ENCODE measurements at places on chromosomes 5 and 9. TPM values are rescaled to one million over a fixed set of nuclear protein-coding genes. Genes with fewer than 3 reads are reported as not detected.
A peak's percentile ranks its signal among the peaks of the same experiment; 100 is the strongest.

The SLC46A2 gene
- not detected for total RNA-seq

The PCDHA12 gene
- 0.50 TPM for total RNA-seq

The PSD2 gene
- total RNA-seq, result 0.17 TPM

The MZB1 gene
- total RNA-seq, result not detected

The TMEM8B gene
- 3.0 TPM for total RNA-seq

The HK3 gene
- total RNA-seq, result under 0.01 TPM

The DNM1 gene
- 30.4 TPM for total RNA-seq

The TAS2R1 gene
- total RNA-seq, result not detected

The PROB1 gene
- 0.77 TPM for total RNA-seq

The BSPRY gene
- total RNA-seq, result not detected

The ANKRD18A gene
- total RNA-seq, result not detected

The PCDHGA10 gene
- total RNA-seq, result 10.2 TPM

The POU4F3 gene
- total RNA-seq, result not detected

DNA sequence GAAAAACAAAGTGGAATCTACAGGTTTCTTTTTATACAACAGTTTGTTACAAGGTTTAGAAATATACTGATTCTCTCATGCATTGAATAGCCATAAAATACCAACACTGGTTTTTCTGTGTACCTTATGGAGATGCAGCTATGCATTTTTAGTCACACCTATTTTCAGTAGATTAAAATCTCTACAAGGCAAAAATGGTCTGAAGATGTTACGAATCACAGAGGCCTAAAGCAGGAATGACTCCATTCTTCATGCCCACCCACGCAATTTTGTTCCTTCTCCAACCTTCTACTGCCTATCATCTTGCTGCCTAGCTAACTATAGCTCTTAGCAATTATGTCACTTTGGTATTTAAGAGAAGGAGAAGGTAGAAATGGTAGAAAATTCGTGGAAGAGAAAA is 9.9 kb downstream of the PLK2 start:
- H3K27ac ChIP-seq, result no peak overlapping the region
- peak; percentile 47 for DNase-seq
- no peaks in the 10 kb centered on the region for H3K4me1 ChIP-seq

DNA sequence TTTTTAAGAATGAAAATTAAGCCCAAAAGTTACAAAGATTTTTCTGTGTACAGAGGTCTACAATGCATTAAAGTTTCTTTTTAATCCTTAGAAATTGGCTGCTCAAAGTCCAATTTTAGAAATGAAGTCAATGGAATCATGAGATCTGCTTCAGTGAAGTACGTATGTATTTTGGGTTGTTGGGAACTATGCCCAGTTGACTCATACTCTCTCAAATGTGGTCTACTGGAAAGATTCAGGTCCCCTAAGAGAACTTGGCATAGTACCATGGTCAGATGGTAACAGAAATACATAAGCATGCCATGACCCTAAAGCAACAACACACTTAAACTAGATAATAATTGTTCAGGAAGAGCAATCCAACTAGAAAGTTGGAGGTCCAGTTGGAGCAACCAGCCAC is 23.0 kb downstream of the FBLL1 start:
- H3K27me3 ChIP-seq, result no peaks in the 10 kb centered on the region
- peak overlapping the region; percentile 17 for H3K27ac ChIP-seq
- DNase-seq, result peak; percentile 96
- H3K4me1 ChIP-seq, result peaks cover 3% of the 10 kb centered on the region
- no peaks in the 10 kb centered on the region for H3K36me3 ChIP-seq
- H3K4me3 ChIP-seq, result no peak overlapping the region

DNA sequence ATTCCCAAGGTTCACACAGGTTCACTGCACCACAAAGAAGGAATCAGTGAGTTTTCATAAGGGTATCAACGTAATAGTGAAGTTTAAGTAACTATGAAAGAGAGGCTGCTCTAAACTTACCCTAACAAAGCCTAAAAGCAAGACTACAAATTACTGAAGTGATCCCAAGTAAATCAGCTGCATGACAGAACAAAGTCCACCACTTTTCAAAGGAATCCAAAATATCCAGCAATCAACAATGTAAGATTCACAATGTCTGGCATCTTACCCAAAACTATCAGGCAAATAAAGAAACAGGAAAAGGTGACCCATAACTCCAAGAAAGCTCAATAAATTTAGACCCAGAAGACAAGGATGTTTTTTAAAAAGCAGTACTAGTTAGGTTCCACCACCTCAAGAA is 70.1 kb downstream of the GNAQ start:
- peaks cover 2% of the 10 kb centered on the region for H3K4me1 ChIP-seq
- H3K27me3 ChIP-seq, result no peaks in the 10 kb centered on the region
- no peaks in the 10 kb centered on the region for H3K36me3 ChIP-seq
- DNase-seq, result no peak

DNA sequence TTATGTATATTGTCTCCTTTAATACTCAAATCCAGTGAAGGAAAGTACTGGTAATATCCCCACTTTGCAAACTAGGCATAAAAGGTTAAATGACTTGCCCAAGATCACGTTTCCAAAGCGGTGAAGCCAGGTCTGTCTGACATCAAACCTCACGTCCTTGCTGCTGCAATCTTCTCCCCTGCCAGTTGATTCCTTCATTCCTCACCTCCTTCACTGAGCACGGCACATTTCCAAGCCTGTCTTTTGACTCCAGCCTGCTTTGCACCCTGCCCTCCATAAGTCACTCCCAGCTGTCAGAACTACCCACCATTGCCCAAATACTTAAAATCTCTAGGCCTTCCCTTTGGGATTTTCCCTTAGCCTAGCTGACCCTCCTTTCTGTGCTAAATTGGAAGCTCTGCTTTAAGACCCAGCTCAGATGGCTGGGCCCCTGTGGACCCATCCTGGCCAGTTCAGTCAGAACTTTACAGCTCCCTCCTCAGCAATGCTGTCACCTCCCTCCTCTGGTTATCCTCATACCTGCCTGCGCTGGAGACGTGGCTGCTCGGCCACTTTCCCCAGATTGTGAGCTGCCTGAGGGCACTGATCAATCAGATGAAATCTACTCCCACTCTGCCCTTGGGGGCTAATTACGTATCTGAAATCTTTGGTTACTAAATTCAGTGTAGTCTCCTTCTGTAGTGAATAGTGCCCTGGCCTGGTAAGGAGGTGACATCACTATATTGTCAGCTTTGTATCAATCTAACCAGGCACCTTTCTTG is 51.2 kb downstream of the SLC36A1 start:
- no peaks in the 10 kb centered on the region for H3K36me3 ChIP-seq
- DNase-seq, result no peak
- no peak overlapping the region for H3K4me3 ChIP-seq
- no peaks in the 10 kb centered on the region for H3K27me3 ChIP-seq
- H3K27ac ChIP-seq, result no peak overlapping the region

- H3K4me3 ChIP-seq, result no peak overlapping the region
- H3K27ac ChIP-seq, result no peak overlapping the region
- no peaks in the 10 kb centered on the region for H3K4me1 ChIP-seq
- no peaks in the 10 kb centered on the region for H3K36me3 ChIP-seq
- DNase-seq, result peak; percentile 40
- peaks cover 16% of the 10 kb centered on the region for H3K27me3 ChIP-seq
Observed at GRCh38 chr9:90943341-90943740, 141.7 kb downstream of the SYK start.

GRCh38 chr5:151159649-151160373 is 2.2 kb upstream of the ANXA6 start:
- no peaks in the 10 kb centered on the region for H3K36me3 ChIP-seq
- peaks cover 5% of the 10 kb centered on the region for H3K4me1 ChIP-seq
- H3K4me3 ChIP-seq, result no peak overlapping the region
- DNase-seq, result no peak
- no peaks in the 10 kb centered on the region for H3K27me3 ChIP-seq
- no peak overlapping the region for H3K27ac ChIP-seq

GRCh38 chr5:10797261-10797660 is 36.2 kb upstream of the DAP start:
- H3K36me3 ChIP-seq, result no peaks in the 10 kb centered on the region
- no peak for DNase-seq
- no peak overlapping the region for H3K4me3 ChIP-seq
- H3K4me1 ChIP-seq, result no peaks in the 10 kb centered on the region
- no peak overlapping the region for H3K27ac ChIP-seq

DNA sequence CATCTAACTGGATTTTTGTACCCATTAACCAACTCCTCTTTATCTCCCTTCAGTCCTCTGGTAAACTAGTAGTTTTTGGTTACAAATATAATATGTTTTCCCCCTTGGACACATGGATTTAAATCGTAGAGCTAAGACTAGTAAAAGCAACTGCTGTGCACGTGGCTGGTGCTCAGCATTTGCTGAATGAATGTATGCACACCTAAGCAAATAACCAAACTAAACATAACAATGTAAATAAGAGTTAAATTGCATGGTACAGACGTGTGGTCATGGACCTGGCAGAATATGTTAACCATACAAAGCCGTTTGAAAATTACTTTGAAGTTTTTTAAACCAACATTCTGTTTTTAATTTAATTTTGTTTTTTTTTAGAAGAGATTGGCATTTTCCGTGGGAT is 65.2 kb upstream of the FYB1 start:
- H3K27me3 ChIP-seq, result no peaks in the 10 kb centered on the region
- no peak overlapping the region for H3K27ac ChIP-seq
- H3K4me3 ChIP-seq, result no peak overlapping the region
- no peak for DNase-seq
- no peaks in the 10 kb centered on the region for H3K36me3 ChIP-seq

DNA sequence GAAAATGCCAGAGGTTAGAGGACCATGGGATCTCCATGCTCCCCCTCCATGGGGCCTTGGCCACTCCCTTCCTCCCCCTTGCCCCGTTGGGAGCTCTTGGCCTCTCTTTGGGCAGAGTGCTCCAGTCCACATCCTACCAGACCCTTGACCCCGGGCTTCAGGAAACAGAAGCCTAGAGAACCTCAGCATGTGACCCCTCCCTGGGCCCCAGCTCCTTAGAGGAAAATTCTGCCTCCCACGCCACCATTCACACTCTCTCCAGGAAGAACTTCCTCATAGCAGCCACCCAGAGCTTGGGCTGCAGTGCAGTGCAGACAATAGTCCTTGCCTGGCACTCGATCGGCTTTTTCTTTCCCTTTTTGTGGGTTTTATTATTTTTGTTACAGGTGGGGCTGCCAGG is 6.0 kb downstream of the LHX6 start:
- H3K4me3 ChIP-seq, result no peak overlapping the region
- no peaks in the 10 kb centered on the region for H3K4me1 ChIP-seq
- H3K27ac ChIP-seq, result no peak overlapping the region
- peaks cover 95% of the 10 kb centered on the region for H3K27me3 ChIP-seq

DNA sequence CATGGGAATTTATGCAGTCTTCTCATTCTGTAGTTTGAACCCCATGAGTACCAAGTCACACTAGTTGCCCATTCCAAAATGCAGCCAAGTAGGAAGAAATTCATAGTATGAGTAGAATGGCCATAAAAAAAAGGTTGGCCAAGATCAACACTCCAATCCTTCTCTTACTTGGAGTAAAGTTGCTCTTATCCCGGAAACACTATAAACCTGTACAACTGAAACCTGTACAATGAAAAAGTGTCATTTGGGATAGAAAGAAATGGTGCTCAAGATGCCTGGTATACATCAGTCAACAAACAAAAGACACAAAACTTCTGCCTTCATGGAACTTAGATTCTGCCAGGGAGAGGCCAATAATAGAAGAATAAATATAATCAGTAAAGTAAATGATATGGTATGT is 325.0 kb downstream of the NFIB start:
- H3K4me3 ChIP-seq, result no peak overlapping the region
- H3K27me3 ChIP-seq, result no peaks in the 10 kb centered on the region
- DNase-seq, result no peak
- H3K4me1 ChIP-seq, result no peaks in the 10 kb centered on the region
- no peak overlapping the region for H3K27ac ChIP-seq

- no peaks in the 10 kb centered on the region for H3K4me1 ChIP-seq
- H3K36me3 ChIP-seq, result no peaks in the 10 kb centered on the region
- DNase-seq, result no peak
Observed at GRCh38 chr5:1781726-1782384, 17.8 kb downstream of the MRPL36 start.

- H3K27me3 ChIP-seq, result no peaks in the 10 kb centered on the region
- DNase-seq, result no peak
- no peak overlapping the region for H3K27ac ChIP-seq
Observed at GRCh38 chr9:100394816-100395215, 32.1 kb upstream of the MSANTD3 start.

- H3K27ac ChIP-seq, result no peak overlapping the region
- no peaks in the 10 kb centered on the region for H3K36me3 ChIP-seq
- no peak overlapping the region for H3K4me3 ChIP-seq
- H3K27me3 ChIP-seq, result no peaks in the 10 kb centered on the region
Observed at GRCh38 chr9:89243296-89244061, 64.9 kb upstream of the SHC3 start.

- no peaks in the 10 kb centered on the region for H3K36me3 ChIP-seq
- H3K4me3 ChIP-seq, result no peak overlapping the region
- DNase-seq, result no peak
- peak overlapping the region; percentile 83 for H3K27ac ChIP-seq
- H3K27me3 ChIP-seq, result no peaks in the 10 kb centered on the region
- H3K4me1 ChIP-seq, result peaks cover 18% of the 10 kb centered on the region
Observed at GRCh38 chr5:125484272-125484741, 737.9 kb upstream of the ZNF608 start.

GRCh38 chr5:65730910-65731309 is 8.9 kb downstream of the NLN start:
- no peak overlapping the region for H3K4me3 ChIP-seq
- no peak overlapping the region for H3K27ac ChIP-seq
- no peaks in the 10 kb centered on the region for H3K36me3 ChIP-seq
- H3K4me1 ChIP-seq, result no peaks in the 10 kb centered on the region
- H3K27me3 ChIP-seq, result no peaks in the 10 kb centered on the region

DNA sequence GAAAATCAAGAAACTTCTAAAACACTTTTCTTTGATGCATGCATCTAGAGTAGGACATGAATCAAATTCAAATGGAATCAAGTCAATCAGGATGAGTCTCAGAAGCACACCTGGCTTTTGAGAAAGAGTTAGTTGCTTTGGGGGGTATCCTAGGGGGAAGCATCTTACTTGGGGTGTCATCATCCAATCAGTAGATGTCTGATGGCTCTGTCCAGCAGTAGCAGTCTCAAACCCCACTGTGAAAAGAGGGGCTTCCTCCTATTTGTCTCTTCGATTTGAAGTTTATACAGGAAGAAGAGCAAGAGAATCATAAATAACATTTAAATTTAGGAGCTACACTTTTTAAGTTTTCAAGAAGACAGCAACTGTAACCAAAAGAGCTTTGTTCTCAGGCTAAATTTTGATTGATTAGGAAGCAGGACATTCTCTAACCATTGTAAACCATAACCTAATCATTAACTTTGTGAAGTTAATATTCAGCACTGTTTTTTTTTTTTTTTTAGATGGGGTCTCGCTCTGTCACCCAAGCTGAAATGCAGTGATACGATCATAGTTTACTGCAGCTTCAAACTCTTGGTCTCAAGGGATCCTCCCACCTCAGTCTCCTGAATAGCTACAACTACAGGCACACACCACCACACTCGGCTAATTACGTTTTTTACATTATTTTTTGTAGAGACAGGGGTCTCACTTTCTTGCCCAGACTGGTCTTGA is 614.7 kb downstream of the CSNK1G3 start:
- DNase-seq, result no peak
- H3K27ac ChIP-seq, result no peak overlapping the region
- no peaks in the 10 kb centered on the region for H3K36me3 ChIP-seq
- H3K4me1 ChIP-seq, result no peaks in the 10 kb centered on the region
- H3K27me3 ChIP-seq, result no peaks in the 10 kb centered on the region

GRCh38 chr5:44536650-44537260 is 147.5 kb upstream of the FGF10 start:
- no peak overlapping the region for H3K4me3 ChIP-seq
- no peak overlapping the region for H3K27ac ChIP-seq
- H3K4me1 ChIP-seq, result peaks cover 2% of the 10 kb centered on the region

- no peak overlapping the region for H3K4me3 ChIP-seq
- H3K4me1 ChIP-seq, result no peaks in the 10 kb centered on the region
Observed at GRCh38 chr9:135669616-135670285, 6.6 kb downstream of the LCN9 start.

Measured in fibroblast of lung (primary cell).